ENCODE measurements at places on chromosomes 11 and 22.
A peak's percentile ranks its signal among the peaks of the same experiment; 100 is the strongest.

- DNase-seq = peak; percentile 55
Observed at GRCh38 chr11:79083352-79083751, 357.5 kb downstream of the TENM4 start.

- no peak for DNase-seq
Observed at GRCh38 chr11:10377183-10377582, 72.3 kb downstream of the ADM start.

GRCh38 chr11:19291064-19291463 is 50.3 kb upstream of the E2F8 start:
- DNase-seq = no peak

GRCh38 chr11:110059706-110060463 is 33.3 kb upstream of the ZC3H12C start:
- peak; percentile 79 for DNase-seq

GRCh38 chr11:126359431-126360048 is 4.1 kb downstream of the ST3GAL4 start:
- DNase-seq = peak; percentile 91

DNA sequence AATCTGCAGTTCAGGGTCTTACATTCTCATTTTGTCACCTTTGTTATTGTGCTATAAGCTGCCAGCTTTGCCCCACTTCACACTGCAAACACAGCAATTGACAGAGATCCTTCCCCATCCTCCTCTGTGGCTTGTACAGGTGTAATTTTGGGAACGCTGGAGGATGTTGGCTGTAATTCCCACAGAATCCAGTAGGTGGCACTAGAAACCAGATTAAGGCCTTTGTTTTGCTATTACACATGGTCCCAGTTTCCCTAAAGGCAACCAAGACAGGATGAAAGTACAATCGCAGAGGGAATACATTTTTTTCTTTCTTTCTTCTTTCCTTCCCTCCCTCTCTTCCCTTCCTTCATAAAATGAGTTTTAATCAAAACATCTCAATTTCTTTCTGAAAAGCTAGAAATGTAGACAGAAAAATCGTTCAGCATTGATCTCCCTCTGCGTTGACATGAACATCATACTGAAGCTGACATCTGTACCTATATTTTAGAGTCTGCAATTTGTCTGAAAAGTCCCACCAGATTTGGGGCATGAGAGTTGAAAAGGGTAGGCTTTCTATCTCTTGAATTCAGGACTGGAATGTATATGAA is 21.3 kb upstream of the NELL1 start:
- peak; percentile 28 for DNase-seq

- DNase-seq = no peak
Observed at GRCh38 chr22:44201665-44202064, 20.9 kb downstream of the PARVG start.

- no peak for DNase-seq
Observed at GRCh38 chr11:77471558-77472193, 2.2 kb downstream of the PAK1 start.

DNA sequence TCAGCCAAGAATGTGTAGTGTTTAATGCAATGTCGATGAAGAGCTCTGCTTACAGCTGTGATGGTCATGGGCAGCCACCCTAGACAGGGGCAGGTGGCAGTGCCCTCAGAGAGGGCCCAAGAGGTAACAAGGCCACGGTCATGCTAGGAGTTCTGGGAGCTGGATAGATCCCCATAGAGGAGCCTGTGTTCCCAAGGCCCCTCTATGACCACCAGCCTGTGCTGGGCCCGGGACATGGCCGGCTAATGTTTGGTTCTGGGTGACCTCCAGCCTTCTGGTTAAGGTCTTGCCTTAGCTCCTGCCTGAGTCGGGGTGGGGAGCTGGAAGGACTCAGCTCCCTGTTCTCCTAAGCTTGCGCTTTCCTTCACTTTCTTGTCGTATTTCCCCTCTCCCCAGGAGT is 65.1 kb downstream of the GRIK4 start:
- no peak for DNase-seq

DNA sequence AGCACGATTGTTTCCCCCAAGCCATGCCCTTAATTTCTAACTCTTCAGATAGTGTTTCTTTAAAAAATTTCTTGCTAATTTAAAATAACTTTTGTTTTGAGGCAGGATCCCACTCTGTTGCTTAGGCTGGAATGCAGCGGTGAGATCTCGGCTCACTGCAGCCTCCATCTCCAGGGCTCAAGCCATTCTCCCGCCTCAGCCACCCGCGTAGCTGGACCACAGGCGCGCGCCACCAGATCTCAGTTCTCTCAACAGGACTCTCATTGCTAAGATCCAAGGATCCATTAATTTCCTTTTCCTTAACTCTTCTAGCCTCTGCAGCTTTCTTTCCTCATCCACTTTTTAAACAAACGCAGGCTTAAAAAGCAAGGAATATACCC is 327 bp upstream of the MED17 start:
- DNase-seq = no peak
